Mucosa of descending colon (tissue), 3 donors: ENCODE measurements at places on chromosomes 1 and 21.

DNA sequence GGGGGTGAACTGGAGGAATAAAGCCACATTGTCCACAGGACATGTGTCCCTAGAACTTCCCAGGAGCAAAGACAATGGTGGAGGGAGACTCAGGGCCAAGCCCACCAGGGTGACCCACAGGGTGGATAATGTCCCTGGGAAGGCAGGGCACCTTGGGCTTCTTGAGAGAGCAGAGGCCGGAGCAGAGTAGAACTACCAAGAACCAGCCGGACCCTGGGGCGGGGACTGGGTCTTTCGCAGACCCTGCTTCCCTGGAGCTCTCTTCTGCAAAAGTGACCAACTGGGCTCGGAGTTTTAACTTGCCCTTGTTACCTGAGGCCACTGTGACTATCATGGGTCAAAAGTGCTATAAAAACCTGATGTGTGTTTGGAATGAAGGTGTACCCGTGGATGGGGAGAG, 875 bp upstream of the FAM3B start:
- DNase-seq, result no peak

DNA sequence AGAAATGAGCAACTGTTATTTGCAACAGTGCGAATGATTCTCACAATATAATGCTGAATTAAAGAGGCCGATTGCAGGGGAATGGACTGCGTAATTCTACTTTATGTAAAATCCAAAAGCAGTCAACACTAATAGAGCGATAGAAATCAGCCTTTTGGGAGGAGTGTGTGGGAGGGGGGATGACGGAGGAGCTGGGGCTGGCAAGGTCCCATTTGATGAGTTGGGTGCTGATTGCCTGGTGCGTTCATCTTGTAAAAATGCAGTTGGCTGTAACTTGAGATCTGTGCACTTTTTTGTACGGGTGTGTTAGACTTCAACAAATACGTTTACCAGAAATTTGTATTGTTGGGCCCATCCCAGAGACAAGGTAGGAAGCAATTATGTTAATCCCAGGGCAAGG, 20.7 kb downstream of the TNFRSF8 start:
- DNase-seq, result no peak

- peak; percentile 29 for DNase-seq
Observed at GRCh38 chr1:226649780-226650179, 89.3 kb downstream of the ITPKB start.

DNA sequence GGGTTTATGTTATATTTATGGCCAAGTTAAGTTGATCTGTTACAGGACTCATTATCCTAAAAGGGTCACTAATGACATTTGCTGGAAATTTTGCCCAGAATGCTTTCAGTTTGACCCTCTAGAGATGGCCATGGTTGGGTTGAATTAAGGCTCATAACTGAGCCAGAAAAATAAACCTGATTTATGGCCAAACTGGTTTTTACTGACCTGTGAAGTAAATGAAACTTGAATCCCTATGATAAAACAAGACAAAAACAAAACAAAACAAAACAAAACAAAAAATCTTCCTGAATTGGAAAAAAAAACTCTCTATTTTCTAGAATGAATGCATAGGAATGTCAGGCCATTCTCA, 72.5 kb upstream of the CLDN14 start:
- DNase-seq, result no peak

DNA sequence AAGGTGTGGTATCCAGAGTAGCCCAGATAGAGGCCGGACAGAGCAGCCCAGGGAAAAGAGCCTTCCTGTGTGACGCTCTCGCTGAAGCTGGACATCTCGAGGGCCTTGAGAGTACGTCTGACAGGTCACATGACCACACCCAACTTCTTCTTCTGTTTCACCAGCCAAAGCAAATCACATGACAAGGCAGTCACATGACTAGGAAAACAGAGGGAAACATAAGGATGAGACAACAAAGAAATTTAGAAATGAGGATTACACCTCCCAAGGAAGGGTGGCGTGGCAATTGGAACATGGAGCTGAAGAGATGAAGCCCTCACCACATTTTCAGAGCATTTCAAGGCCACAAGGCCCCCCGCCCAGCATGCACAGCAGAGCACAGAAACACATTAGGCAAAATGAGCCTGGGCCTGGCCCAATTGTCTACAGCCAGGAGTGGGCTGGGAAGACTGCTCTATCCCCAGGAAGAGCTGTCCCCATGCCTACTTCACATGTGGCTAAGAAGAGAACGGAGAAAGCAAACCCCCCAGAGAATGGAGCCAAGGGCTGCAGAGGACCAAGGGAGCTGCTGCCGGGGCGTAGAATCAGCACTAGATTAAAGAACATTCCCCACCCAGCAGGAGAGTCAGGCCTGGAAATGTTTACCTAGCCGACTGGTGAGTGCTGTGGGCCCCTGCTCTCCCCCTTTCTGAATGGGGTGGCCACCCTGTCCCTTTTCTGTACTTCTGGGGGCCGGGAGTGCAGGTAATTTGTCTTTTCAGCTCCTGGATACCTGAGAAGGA, 305.1 kb downstream of the NPHP4 start:
- no peak for DNase-seq

DNA sequence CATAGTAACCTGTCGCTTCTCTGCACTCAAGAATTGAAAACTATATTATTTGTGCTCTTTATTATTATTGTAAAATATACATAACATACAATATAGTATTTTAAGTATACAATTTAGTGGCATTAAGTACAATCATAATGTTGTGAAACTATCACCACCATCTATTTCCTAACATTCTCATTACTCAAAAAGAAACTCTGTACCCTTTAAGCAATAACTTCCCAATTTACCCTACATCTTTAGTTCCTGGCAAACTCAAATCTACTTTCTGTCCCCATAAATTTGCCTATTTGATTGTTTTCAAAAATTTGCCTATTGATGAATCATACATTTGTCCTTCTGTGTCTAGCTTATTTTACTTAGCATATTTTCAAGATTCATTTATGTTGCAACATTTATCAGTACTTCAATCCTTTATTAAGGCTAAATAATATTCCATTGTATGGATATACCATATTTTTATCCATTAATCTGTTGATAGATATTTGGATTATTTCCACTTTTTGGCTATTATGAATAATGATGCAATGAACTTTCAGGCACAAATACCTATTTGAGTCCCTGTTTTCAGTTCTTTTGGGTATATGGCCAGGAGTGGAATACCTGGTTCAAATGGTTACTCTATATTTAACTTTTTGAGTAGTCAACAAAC, 99.6 kb upstream of the DMRTA2 start:
- DNase-seq, result no peak

DNA sequence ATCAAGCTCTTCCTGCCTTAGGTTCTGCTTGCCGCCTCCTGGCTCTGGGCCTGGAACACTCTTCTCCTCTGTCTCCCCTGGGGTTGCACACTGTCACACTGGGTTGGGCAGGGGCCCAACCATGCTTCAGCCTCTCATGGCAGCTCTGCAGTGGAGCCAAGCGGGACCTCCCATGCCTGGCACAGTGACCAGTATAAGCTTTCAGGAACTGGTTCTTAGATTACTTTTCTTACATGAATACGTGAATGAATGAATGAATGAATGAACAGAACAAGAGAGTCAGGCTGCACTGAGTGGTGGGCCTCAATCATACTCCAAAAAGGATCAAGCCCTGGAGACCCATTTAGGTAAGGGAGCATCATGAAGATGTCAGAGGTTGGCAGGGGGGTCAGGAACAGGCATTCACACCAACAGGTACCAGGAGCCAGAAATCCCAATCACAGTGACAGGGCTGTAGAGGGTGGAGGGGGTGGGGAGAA, 30.8 kb upstream of the TMEM125 start:
- DNase-seq, result peak; percentile 30

DNA sequence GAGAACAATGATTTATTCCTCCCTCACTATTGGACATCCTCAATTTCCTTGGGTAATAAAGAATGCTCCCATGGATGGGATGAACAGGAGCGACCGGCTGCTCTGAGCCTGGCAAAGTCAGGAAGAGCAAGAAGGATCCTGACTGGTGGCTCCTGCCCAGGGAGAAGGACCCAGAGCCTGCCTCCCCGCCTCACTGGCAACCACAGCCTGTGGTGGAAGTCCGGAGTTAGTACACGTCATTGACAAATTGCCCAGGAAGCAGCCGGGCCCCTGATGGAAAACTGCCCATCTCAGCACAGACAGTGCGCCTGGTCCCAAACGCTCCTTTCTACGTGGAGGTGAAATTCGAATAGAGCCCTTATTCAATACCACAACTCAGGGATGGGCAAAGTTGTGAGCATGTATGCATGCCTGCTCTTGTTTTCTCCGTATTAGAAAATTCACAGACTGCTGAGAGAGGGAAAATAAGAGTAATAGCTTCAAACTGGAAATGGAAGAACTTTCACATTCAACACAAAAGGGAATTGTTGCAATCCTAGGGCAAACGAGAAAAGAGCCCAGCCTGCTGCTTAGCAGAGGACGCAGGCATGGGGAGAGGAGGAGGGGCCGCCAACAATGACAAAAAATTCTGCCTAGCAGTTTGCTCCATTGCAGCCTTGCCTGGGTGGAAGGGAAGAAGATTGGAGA, 397.1 kb upstream of the VAMP3 start:
- no peak for DNase-seq
